ENCODE measurements at places on chromosomes 7 and 10. TPM values are rescaled to one million over a fixed set of nuclear protein-coding genes. Genes with fewer than 3 reads are reported as not detected.
A peak's percentile ranks its signal among the peaks of the same experiment; 100 is the strongest.

Gene GIMAP7
- total RNA-seq, result 36.8 TPM

Gene TDRD1
- total RNA-seq, result 0.15 TPM

Gene RADIL
- total RNA-seq, result 13.6 TPM

Gene PTEN
- total RNA-seq, result 80.8 TPM

Gene LEP
- total RNA-seq, result not detected

Gene TSPAN12
- 56.3 TPM for total RNA-seq

Gene KNDC1
- total RNA-seq, result 20.9 TPM

Gene ANKRD2
- total RNA-seq, result not detected

Gene PRF1
- 6.3 TPM for total RNA-seq

Gene SPDYE2B
- not detected for total RNA-seq

Gene VAX1
- not detected for total RNA-seq

Gene ZNF138
- total RNA-seq, result 23.7 TPM

Gene C10orf67
- total RNA-seq, result 7.3 TPM

DNA sequence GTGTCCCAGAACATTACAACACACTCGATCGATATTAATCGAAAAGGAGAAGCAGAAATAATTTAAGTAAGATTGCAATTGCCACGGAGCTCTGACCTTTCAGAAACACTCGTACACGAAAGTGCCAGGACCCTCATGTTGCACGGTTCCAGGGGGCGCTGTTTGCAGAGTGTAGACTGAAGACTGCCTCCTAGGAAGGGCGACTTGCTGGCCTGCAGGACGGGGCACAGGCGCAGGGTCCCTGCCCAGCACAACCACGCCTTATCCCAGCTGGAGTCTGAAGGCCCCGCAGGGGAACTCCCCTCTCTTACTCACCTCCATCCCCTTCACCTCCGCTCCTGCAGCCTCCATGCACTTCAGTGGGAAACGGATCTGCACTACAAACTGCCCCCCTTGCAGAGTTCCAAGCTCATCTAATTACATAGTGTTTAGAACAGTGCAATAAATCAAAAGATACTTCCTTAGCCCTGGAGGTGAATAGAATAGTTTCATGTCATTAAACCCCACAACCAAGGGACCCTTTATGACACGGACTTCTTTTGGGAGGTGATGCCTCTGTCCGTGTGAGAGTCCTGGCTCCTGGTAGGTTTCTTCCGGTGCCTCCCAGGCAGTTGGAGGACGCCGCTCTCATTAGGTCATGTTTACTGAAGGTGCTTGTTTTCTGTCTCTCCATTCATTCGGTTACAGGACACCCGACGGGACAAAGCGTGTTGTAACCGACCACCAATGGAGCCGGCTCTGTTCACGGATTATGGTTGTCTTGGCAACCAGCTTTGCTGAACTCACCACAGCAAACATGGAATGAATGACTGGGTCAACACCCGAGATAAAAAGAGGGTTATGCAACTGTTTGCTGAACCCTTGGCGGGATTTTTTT is 262.2 kb downstream of the BAMBI start:
- DNase-seq, result peak; percentile 63

DNA sequence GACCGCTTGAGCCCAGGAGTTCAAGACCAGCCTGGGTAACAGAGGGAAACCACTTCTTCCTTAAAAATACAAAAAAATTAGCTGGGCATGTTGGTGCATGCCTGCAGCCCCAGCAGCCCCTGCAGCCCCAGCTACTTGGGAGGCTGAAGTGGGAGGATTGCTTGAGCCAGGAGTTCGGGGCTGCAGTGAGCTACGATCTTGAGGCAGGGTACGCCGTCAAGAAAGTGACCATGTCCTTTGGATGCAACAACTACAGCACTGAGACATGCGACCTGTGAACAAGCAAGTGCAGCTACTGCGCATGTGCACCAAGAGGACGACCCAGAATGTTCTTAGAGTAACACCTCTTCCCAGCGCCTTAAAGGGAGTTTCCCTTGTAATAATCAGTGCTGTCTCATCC is 66.6 kb upstream of the ZNF479 start:
- DNase-seq, result no peak

- DNase-seq, result no peak
These were observed 80.8 kb upstream of the UNC5B start for GRCh38 chr10:71131508-71132088.

- no peak for DNase-seq
These were observed 239.9 kb downstream of the CAMK1D start for GRCh38 chr10:12589291-12589690.

DNA sequence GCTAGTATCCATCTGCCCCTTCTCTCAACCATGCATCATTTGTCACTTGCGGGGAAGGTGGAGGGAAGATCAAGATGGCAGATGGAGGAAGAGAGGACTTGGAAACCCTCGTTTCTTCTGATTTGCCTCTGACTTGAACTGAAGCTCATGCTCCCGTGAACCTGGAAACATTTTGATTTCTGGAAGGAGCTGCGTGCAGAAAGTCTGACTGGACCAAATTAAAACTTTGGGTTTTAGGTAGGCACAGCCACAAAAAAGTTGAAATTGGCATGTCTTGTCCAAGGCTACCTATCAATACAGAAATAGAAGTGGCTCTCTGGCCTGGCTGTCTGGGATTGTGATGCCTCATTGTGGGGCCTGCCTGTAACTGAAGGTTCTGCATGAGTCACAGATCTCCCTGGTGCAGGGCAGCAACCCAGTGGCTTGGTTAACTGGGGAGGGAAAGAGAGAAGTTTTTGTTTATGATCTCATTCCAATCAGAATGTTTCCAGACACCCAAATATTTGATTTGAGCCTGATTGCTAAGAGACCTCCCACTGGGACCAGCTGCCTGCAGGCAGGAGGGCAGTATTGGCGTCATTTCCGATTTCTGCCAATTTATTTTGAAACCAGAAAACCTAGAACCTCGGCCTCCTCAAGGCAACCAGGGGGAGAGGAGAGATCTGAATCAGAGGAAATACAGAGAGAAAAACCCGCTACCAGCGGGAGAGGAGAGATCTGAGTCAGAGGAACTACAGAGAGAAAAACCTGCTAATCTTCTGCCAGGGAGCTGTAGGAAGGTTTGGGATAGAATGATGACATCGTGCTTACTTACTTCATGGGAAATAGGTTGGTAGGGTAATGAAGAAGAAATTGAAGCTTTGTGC is 363.6 kb downstream of the ANKRD30A start:
- DNase-seq, result no peak

DNA sequence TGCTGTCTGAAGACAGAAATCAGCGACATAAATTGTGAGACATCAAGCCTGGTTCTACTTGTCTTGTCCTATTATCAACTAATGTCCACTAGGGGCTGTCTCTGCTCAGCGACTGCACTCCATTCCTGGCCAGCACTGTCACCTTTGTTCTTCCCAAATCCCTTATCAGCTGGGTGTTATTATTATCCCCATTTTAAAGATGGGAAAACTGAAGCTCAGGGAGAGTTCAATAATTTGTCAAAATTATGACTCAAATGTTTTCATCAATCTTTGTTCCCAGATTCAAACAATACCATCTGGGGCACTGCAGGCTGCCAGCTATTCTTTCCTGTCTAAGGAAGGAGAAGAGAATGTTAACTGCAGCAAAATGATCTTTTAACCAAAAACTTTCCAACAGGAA is 431.6 kb upstream of the NFE2L3 start:
- DNase-seq, result no peak

- DNase-seq, result no peak
These were observed 69.0 kb upstream of the RSBN1L start for GRCh38 chr7:77627309-77627676.

GRCh38 chr7:117587931-117588330 is 108.1 kb downstream of the CFTR start:
- DNase-seq, result no peak

DNA sequence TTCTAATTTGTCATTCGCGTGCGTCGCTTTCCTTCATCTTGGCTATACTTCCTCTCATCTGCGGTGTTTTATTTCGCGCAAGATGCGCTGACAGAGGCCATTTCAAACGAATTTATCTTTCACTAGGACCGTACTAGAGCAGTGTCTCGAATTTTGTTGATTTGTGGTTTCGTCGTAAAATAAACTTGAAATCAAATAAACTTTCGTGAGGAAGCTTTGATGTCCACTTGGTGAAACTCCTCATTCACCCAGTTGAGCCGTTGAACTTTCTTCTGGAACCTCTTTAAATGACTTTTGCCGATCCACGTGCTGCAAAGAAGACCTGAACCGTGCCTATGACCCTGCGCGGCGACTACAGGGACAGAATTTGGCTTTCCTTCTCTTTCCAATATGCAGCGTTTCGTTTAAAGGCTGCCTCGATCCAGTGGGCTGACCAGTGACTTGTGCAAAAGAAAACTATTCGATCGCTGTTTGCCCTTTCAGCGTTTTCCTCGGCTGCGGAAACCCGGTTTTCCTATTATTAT is 163.9 kb upstream of the PPP1R3A start:
- DNase-seq, result no peak

GRCh38 chr10:48287417-48288391 is 13.2 kb upstream of the FRMPD2 start:
- no peak for DNase-seq

GRCh38 chr10:89414146-89414878 is at the start of gene IFIT5:
Gene IFIT5, plus strand, starts transcription at chr10:89414568. Its CDS starts 231 bp downstream, at chr10:89414799.
- DNase-seq, result peak; percentile 95

- DNase-seq, result no peak
These were observed 490 bp downstream of the KIN start for GRCh38 chr10:7787150-7787856.

GRCh38 chr7:116809636-116810266 is 52.6 kb upstream of the CAPZA2 start:
- DNase-seq, result no peak

- no peak for DNase-seq
These were observed 97.3 kb downstream of the MYO3A start for GRCh38 chr10:26031300-26031699.

DNA sequence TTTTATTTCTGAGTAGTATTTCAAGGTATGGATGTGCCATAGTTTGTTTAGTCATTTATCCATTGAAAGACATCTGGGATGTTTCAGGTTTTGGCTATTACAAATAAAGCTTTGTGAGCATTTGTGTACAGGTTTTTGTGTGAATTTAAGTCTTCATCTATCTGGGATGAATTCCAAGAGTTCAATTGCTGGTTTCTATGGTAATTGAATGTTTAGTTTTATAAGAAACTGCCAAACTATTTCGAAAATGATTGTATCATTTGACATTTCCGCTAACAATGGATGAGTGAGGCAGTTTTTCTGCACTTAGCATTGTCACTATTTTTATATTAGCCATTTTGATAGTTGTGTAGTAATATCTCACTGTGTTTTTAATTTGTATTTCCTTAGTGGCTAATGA is 99.4 kb downstream of the WDFY4 start:
- DNase-seq, result no peak

- DNase-seq, result no peak
These were observed 104.0 kb downstream of the PARP12 start for GRCh38 chr7:139958599-139959284.

DNA sequence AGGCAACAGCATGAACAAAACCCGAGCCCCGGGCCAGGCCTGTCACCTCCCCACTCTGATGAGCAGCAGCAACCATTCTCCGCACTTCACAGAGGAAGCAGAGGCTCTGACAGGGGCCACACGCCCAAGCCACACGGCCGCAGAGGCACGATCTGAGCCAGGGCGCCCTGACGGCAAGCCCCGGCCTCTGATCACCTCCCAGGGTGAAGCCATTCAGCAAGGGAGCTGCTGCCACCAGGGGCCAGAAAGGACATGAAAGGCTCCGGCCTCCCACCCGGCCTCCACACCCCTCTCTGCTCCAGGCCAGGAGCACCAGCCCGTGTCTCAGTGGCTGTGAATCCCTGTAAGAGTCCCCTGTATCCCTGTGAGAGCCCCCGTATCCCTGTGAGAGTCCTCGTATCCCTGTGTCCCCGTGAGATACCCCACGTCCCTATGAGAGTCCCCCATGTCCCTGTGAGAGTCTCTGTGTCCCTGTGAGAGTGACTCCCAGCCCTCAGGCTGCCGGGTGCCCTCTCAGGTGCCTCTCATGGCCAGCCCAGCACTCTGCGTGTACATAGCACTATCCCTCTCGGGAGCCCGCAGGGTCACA is 187.8 kb downstream of the MAD1L1 start:
- DNase-seq, result no peak

- no peak for DNase-seq
These were observed 10.3 kb downstream of the SP8 start for GRCh38 chr7:20776214-20776911.

- DNase-seq, result no peak
These were observed 3.2 kb downstream of the CYP3A7 start for GRCh38 chr7:99731638-99732374.

DNA sequence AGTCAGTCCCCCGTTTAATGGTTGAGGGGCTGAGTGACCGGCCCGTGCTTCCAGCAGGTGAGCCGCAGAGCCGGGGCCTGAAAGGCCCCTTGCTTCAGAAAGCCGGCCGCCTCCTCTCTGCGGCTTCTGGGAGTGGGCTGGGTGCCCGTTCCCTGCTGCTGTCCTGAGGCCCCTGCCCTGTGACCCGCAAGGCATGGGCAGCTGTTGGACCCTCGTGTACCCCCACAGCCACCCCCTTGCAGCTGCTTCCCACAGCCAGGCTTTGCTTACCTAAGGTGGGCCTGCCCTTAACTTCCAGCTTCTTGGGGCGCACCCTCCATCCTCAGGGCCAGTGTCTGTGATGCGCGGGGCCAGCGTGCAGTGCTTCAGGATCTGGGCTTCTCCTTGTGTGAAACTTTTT is 26.6 kb downstream of the PFKFB3 start:
- DNase-seq, result no peak

- DNase-seq, result peak; percentile 85
These were observed 299.6 kb upstream of the NFE2L3 start for GRCh38 chr7:25852211-25852938.

DNA sequence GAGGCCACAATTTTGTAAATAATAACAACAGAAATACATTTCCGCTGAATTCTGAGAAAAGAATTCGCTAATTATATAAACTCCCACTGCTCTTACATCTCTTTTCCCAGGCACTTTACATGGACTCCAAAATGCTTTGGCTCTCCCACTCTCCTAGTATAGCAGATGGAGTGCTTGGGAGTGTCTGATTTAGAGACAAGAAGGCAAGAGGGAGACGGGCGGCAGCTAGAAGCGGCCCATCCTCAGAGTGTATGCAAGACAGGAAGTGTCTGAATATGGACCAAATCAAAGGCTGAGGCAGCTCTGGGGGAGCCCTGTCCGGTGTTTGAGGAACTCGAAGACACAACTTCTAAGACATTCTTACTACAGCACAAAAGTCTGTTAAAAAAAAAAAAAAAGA is 212.1 kb downstream of the GFRA1 start:
- no peak for DNase-seq

GRCh38 chr10:79407423-79407796 is 38.0 kb downstream of the ZCCHC24 start:
- no peak for DNase-seq

DNA sequence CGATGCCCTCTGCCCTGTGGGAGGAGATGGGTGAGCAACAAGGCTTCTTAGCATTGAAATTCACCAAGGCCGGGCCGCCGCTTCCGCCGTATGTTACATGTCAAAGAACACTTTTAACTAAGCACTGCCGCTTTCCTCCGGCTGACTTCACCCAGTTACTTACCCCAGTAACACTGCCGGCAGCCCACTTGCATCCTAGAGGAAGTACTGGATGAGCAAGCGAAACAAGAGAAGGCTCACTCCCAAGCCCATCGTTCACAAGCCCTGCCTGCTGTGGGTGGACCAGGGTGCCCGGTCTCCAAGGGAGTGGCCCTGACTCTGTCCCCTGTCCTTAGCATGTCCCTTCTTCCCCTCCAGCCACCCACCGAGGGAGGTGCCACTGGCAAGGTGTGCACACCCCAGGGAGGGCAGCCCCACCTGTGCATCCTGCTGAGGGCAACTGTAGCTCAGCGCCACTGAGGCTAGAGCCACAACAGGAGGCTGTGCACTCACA is 73.1 kb upstream of the EBF3 start:
- DNase-seq, result peak; percentile 18

Measured in upper lobe of left lung (tissue), 6 donors.